ENCODE measurements at places on chromosomes 12 and 14. TPM values are rescaled to one million over a fixed set of nuclear protein-coding genes. Genes with fewer than 3 reads are reported as not detected.

SOAT2 gene
- 0.17 TPM for total RNA-seq

ASPG gene
- total RNA-seq, result not detected

PGF gene
- total RNA-seq, result 2.2 TPM

CIROP gene
- not detected for total RNA-seq

PLBD1 gene
- not detected for total RNA-seq

NPAS3 gene
- total RNA-seq, result 0.41 TPM

KCTD10 gene
- total RNA-seq, result 53.6 TPM

TDRD9 gene
- not detected for total RNA-seq

EML1 gene
- total RNA-seq, result 6.9 TPM

CSRNP2 gene
- total RNA-seq, result 18.4 TPM

INSM2 gene
- 0.17 TPM for total RNA-seq

FITM1 gene
- total RNA-seq, result not detected

CAPS2 gene
- total RNA-seq, result 3.8 TPM

GOLT1B gene
- total RNA-seq, result 57.5 TPM

SALL2 gene
- total RNA-seq, result 4.0 TPM

EEF1AKMT3 gene
- total RNA-seq, result 3.3 TPM

GLIPR1L2 gene
- 0.76 TPM for total RNA-seq

RNASE1 gene
- total RNA-seq, result not detected

ALDH1L2 gene
- total RNA-seq, result 0.09 TPM

PTPRQ gene
- total RNA-seq, result 0.12 TPM

All from A172 (cell line).